ENCODE measurements at places on chromosomes 12 and 14. TPM values are rescaled to one million over a fixed set of nuclear protein-coding genes. Genes with fewer than 3 reads are reported as not detected.

CISTR gene
- total RNA-seq, result 0.81 TPM

PGF gene
- total RNA-seq, result 5.0 TPM

NINJ2 gene
- 0.42 TPM for total RNA-seq

LBHD2 gene
- total RNA-seq, result not detected

MYF5 gene
- not detected for total RNA-seq

INTS13 gene
- total RNA-seq, result 54.0 TPM

TGM1 gene
- total RNA-seq, result 5.2 TPM

TAS2R50 gene
- total RNA-seq, result 0.25 TPM

- DNase-seq, result no peak
- H3K36me3 ChIP-seq, result no peaks in the 10 kb centered on the region
- no peak overlapping the region for H3K4me3 ChIP-seq
- H3K4me1 ChIP-seq, result no peaks in the 10 kb centered on the region
Observed at GRCh38 chr14:33504246-33505099, 446.4 kb downstream of the EGLN3 start.

- no peak overlapping the region for H3K4me3 ChIP-seq
- no peak overlapping the region for H3K27ac ChIP-seq
- DNase-seq, result no peak
Observed at GRCh38 chr14:22579236-22579635, 9.8 kb downstream of the DAD1 start.

DNA sequence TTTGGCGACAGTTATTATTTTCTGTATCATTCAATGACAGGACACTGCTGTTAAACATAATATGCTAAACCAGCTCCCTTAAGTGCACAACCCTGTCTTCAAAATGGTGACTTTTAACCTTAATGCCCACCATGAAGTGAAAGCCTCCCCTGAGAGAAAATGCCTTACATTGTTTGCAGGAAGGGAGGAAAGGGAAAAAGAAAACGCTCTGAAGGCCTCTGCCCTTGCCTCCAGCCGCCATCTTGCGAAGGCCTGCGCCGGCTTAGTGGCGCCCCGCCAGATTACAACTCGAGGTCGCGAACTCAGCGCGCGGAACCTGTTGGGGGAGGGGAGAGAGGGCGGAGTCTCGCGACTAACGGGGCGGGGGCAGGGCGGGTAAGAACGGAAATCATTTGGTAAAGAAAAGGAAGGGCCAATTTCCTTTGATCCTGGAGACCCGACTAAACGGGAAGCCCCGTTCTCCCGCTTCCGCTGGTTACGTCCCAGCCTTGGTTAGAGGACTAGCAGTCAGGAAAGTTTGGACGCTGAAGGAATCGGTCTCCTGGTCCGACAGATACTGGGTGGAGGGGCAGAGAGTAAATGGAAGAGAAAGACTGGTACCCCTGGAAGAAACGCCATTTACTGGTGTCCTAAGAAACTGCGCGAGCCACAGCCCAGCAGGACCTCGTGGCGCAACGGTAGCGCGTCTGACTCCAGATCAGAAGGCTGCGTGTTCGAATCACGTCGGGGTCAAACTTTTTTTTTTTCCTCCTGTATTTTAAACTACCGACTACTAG lies 11.6 kb upstream of the TMPO start:
- no peaks in the 10 kb centered on the region for H3K36me3 ChIP-seq
- peak; percentile 89 for DNase-seq
- peak overlapping the region; percentile 94 for H3K4me3 ChIP-seq
- peaks cover 5% of the 10 kb centered on the region for H3K27me3 ChIP-seq

GRCh38 chr12:103786201-103786600 lies 54.8 kb downstream of the NT5DC3 start:
- no peaks in the 10 kb centered on the region for H3K27me3 ChIP-seq
- DNase-seq, result no peak
- peaks cover 25% of the 10 kb centered on the region for H3K36me3 ChIP-seq
- no peak overlapping the region for H3K4me3 ChIP-seq
- H3K27ac ChIP-seq, result no peak overlapping the region

DNA sequence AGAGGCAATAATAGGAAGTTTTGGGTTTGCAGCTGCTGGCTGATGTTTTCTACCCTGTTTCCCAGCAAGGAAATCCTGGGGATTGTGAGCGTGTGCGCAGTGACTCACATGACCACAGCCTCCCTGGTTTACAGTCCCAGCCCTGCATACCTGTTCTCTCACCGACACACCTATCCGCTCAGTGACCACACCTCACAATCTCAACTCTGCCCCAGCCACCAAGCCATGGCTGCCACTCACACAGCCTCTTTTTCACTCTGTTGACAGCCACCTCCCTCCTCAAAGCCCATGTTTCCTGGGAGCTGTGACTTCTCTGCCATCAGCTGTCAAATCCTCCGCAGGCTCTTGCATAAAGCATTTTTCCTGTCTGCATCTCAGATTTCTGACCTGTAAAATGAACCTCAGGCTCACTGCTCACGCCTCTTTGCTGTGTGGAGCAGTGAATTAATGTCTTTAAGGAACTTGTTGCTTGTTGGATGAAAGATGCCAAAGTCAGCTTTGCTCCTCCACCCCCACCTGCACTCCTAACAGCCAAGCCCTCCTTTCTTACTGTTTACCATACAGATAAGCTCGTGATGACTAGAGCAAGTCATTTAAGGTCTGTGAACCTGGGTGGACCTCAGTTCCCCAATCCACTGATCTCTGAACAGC lies 43.5 kb downstream of the B4GALNT3 start:
- peaks cover 24% of the 10 kb centered on the region for H3K4me1 ChIP-seq
- H3K36me3 ChIP-seq, result no peaks in the 10 kb centered on the region
- H3K27ac ChIP-seq, result 0 out of 2 replicates have a peak overlapping the region, but pooled peaks have one; percentile 19
- H3K27me3 ChIP-seq, result no peaks in the 10 kb centered on the region
- no peak for DNase-seq

GRCh38 chr12:29547864-29548263 lies 50.4 kb upstream of the OVCH1 start:
- H3K27me3 ChIP-seq, result no peaks in the 10 kb centered on the region
- no peak for DNase-seq
- no peak overlapping the region for H3K27ac ChIP-seq
- H3K4me3 ChIP-seq, result no peak overlapping the region
- no peaks in the 10 kb centered on the region for H3K36me3 ChIP-seq

GRCh38 chr12:45575823-45576475 lies 153.6 kb upstream of the ARID2 start:
- H3K27ac ChIP-seq, result no peak overlapping the region
- H3K27me3 ChIP-seq, result no peaks in the 10 kb centered on the region
- peaks cover 14% of the 10 kb centered on the region for H3K4me1 ChIP-seq
- no peak for DNase-seq

DNA sequence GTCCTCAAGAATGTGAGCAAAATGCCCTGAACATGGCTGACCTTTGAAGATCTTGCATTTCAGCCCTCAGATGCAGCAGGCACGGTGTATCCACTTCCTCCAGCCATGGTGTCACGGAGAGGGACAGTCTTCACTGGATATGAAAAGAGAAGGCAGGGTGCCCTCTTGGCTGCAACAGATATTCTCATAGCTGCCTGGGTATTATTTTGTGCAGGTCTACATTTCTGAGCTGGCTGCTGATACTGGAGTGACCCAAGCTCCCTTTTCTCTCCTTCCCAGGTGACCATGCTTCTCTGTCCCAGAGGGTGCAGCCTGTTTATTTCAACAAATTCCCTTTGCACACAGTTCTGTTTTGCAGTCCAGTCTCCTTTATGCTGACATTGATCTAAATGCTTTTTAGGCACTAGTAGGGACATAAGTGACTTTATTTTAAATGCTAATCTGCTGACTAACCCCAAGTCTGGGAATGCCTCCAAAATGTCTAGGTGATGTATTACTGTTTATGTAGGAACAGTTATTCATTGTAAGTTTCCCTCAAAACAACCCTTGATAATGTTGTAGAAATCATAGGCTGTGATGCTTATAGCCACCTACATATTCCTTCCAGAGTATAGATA lies 17.4 kb upstream of the PYGL start:
- H3K36me3 ChIP-seq, result no peaks in the 10 kb centered on the region
- H3K27me3 ChIP-seq, result no peaks in the 10 kb centered on the region

GRCh38 chr12:50536831-50537537 lies 32.2 kb downstream of the DIP2B start:
- no peak for DNase-seq
- H3K36me3 ChIP-seq, result no peaks in the 10 kb centered on the region
- H3K4me3 ChIP-seq, result no peak overlapping the region
- peak overlapping the region; percentile 95 for H3K27ac ChIP-seq
- H3K27me3 ChIP-seq, result no peaks in the 10 kb centered on the region

GRCh38 chr14:106268013-106268727 lies 741.8 kb downstream of the TMEM121 start:
- H3K4me1 ChIP-seq, result no peaks in the 10 kb centered on the region
- peaks cover 87% of the 10 kb centered on the region for H3K36me3 ChIP-seq
- no peak overlapping the region for H3K27ac ChIP-seq
- no peak overlapping the region for H3K4me3 ChIP-seq

DNA sequence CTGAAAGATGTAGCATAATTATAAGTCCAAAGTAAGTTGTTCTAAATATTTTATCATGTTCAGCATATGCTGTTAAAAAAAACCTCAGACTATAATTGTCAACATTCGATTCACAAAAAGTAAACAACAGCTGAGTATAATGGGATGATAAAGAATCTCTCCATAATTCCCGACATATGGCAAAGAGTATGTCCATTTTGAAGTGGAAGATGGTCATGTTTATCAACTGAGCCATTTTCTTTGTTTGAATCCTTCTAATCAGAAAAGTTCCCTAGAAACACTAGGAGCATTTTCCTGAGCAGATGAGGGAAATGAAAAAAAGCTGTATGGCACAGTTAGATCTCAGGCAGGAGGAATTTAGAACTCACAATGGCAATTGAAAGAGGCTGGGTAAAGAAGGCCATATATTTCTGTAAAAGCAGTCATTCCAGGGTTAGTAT lies 192.1 kb upstream of the AMIGO2 start:
- peaks cover 5% of the 10 kb centered on the region for H3K4me1 ChIP-seq
- no peak for DNase-seq
- H3K36me3 ChIP-seq, result no peaks in the 10 kb centered on the region
- H3K4me3 ChIP-seq, result no peak overlapping the region

DNA sequence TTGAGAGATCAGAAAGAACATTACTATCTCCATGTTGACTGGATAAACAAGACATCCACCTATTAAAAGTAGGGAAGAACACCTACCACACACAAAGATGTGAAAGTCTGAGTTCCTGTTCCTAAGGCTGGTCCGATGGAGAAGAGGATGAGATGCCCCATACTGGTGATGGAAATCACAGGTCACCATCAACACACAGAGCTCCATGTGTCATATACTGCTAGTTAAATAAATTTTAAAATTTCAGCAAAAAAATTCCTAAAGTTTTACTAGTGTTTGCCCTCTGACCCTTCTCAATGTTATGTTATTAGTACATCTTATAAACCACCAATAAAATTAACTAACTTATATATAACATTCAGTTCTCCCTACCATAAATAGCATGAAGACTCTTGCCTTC lies 59.1 kb downstream of the KCNA5 start:
- H3K27ac ChIP-seq, result no peak overlapping the region
- no peaks in the 10 kb centered on the region for H3K4me1 ChIP-seq
- no peak overlapping the region for H3K4me3 ChIP-seq
- peaks cover 3% of the 10 kb centered on the region for H3K36me3 ChIP-seq

DNA sequence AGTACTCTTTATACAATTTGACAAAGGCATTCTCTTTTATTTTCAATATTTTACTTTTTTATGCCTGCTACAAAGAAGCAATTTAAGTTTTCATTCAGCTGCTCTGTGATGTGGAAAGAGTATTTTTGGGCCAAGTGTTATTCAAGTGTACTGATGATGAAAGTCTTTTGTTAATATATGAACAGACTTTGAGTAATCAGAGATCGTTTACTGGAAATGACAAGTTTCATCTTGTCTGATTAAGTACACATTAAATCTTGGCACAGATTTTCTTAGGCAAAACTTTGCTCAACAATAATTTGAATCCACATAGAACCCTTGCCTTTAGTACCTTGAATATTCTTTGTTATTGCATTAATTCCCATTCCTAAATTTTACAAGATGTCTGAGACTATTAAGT lies 13.3 kb upstream of the PZP start:
- H3K4me3 ChIP-seq, result no peak overlapping the region
- DNase-seq, result no peak
- peaks cover 3% of the 10 kb centered on the region for H3K27me3 ChIP-seq
- no peak overlapping the region for H3K27ac ChIP-seq
- H3K36me3 ChIP-seq, result peaks cover 4% of the 10 kb centered on the region

DNA sequence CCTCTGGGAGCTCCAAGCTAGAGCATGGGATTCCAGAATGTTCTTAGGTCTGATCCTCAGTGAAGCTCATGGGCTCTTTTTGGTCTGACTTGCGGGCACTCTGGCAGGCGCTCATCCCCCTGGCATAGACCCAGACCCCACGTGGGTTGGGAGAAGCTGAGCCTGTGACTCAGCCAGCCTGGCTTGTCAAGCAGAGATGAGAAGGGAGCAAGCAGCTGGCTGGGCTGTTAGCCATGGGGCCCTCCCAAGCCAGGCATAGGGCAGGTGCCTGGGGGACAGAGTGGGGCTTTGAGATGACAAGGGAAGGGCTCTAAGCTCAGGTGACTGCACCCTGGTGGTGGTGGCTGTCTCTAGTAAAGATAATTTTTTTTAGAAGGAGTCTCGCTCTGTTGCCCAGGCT lies 80.3 kb upstream of the NOS1 start:
- H3K4me3 ChIP-seq, result no peak overlapping the region
- H3K4me1 ChIP-seq, result no peaks in the 10 kb centered on the region
- no peaks in the 10 kb centered on the region for H3K36me3 ChIP-seq
- H3K27ac ChIP-seq, result no peak overlapping the region

DNA sequence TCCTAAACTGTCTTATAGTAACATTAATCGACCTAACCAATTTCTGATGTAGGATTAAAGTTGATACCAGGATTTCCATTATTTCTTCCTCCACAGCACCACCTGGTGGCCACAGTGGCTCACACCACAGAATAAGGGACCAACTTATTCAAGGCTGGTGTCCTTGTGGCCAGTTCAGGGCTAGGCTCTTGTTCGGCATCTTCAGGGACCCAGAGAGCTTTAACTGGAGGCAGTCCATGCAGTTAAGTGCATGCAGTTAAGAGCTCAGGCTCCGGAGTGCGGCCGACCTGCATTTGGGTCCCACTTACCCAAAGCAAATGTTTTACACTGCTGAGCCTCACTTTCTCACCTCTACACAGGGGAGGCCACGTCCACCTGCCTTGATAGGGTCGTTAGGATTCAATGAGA lies 42.0 kb upstream of the GPR68 start:
- no peaks in the 10 kb centered on the region for H3K4me1 ChIP-seq
- peaks cover 74% of the 10 kb centered on the region for H3K36me3 ChIP-seq
- no peaks in the 10 kb centered on the region for H3K27me3 ChIP-seq
- DNase-seq, result peak; percentile 83
- H3K4me3 ChIP-seq, result no peak overlapping the region
- H3K27ac ChIP-seq, result no peak overlapping the region

GRCh38 chr12:92421042-92421441 lies 275.4 kb upstream of the BTG1 start:
- H3K36me3 ChIP-seq, result no peaks in the 10 kb centered on the region
- H3K27ac ChIP-seq, result no peak overlapping the region
- H3K4me1 ChIP-seq, result peaks cover 35% of the 10 kb centered on the region
- H3K4me3 ChIP-seq, result no peak overlapping the region
- DNase-seq, result no peak

GRCh38 chr12:98651328-98651727 lies 6.2 kb downstream of the APAF1 start:
- H3K36me3 ChIP-seq, result peaks cover 23% of the 10 kb centered on the region
- no peak overlapping the region for H3K27ac ChIP-seq
- H3K4me3 ChIP-seq, result no peak overlapping the region
- H3K4me1 ChIP-seq, result peaks cover 5% of the 10 kb centered on the region
- no peak for DNase-seq
- H3K27me3 ChIP-seq, result no peaks in the 10 kb centered on the region

All from WTC11 (cell line).